ENCODE measurements at places on chromosomes 16 and 17. TPM values are rescaled to one million over a fixed set of nuclear protein-coding genes. Genes with fewer than 3 reads are reported as not detected.

DNA sequence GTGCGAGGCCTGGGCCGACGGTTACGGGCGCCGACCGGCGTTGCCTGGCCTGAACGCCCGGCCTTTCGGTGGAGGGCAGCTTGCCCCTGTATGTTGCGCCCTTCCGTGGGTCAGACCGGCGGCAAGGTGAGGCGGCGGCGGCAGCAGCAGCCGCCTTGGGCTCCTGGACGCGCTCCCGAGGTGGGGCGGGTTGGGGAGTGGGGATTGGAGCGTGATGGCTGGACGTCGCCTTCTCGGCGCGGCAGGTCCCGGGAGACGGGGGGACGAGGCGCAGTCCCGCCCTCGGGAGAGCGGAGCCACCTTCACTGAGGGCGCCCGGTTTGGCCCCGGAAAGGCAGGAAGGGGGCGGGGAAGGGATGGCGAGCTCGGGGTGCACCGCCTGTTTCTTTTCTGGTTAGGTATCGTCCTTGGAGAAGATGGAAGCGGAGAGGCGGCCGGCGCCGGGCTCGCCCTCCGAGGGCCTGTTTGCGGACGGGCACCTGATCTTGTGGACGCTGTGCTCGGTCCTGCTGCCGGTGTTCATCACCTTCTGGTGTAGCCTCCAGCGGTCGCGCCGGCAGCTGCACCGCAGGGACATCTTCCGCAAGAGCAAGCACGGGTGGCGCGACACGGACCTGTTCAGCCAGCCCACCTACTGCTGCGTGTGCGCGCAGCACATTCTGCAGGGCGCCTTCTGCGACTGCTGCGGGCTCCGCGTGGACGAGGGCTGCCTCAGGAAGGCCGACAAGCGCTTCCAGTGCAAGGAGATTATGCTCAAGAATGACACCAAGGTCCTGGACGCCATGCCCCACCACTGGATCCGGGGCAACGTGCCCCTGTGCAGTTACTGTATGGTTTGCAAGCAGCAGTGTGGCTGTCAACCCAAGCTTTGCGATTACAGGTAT is 671 bp downstream of the DGKE start:
- DNase-seq, result peak; percentile 77

Gene PRDM7
- not detected for total RNA-seq

- DNase-seq, result no peak
Measured at GRCh38 chr16:30951750-30952149, 2.9 kb downstream of the ORAI3 start.

DNA sequence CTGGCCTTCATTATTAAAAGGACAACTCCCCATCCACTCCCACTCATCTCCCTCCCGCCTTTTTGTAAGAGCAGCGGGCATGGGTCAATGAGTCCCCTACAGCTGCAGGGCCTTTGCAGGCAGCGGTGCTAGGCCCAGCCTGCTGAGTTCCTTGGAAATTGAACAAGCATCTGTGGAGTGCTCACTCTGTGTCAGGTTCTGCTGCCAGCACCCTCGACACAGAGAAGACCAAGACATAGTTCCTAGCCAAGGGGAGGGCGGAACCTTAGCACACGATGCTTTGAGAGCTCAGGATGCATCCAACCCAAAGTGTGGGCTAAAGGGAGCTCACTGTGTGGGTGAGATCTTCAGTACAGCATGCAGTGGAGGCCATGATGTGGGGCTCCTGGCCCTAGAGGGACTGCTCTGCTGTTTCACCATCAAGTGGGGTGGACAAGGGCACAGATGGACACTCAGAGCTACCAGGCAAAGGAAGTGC is 27.6 kb downstream of the RMI2 start:
- no peak for DNase-seq

DNA sequence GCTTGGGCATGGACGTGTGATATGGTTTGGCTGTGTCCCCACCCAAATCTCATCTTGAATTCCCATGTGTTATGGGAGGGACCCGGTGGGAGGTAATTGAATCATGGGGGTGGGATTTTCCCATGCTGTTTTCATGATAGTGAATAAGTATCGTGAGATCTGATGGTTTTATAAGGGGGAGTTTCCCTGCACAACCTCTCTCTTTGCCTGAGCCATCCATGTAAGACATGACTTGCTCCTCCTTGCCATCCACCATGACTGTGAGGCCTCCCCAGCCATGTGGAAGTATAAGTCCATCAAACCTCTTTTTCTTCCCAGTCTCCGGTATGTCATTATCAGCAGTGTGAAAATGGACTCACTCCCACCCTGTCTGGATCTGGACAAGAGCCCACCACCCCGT is 393.4 kb downstream of the SEC14L1 start:
- DNase-seq, result no peak

- DNase-seq, result peak; percentile 78
Measured at GRCh38 chr16:84672276-84673202, 24.2 kb downstream of the KLHL36 start.

Gene TBC1D3E
- 13.3 TPM for total RNA-seq

DNA sequence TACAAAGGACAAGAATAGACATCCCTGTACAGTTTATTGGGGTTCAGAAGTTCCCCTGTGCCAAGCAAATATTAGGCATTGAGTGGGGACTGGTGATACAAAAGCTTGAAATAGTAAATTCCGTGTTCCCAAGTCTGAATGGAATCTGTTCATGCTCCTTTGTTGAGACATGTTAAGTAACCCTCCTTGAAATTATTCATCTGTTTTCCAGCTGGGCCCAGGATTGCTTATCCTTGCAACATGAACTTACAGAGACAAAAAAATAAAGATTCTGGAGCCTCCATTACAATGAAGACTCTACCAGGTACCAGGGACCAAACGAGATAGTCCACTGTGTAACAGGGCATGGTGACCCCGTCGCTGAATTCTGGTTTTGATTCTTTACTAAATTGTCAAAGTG is 6.1 kb upstream of the CCL8 start:
- no peak for DNase-seq

Gene EMP2
- not detected for total RNA-seq

Gene HES7
- total RNA-seq, result not detected

DNA sequence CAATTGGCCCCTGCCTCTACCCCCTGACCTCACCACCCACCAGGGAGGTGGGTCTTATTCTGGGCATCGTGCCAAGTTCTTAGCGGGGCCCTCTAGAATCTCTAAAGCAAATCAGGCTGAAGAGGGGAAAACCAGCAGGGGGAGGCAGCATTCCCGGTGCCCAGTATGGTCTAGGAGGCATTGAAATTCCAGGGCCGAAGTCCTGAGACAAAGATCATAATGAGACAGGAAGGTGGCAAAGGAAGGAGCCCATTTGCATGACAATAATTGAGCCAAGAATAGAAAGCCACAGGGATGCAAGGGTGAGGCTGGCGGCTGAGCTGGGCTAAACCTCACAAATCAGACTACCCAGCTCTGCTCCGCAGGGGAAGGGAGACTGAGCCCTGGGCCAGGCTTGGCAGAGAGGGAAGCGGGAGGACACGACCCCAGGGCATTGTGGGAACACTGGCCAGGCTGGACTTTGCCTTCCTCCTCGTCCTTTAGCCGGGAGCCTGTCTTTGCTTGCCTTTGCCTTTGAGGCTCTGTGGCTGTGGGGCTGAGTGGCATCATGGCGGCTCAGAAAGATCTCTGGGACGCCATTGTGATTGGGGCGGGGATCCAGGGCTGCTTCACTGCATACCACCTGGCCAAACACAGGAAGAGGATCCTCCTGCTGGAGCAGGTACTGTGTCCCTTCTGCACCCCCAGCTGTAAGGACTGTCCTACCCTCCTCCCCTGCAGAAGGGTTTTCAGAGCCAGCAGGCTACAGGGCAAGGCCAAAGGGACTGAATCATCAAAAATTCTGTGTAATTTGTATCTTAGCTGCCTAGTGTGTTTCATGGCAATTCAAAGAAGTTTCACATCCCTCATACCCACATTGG is at the start of gene PIPOX:
Gene PIPOX (plus strand): TSS at position 463 of the 860 bp plus-strand sequence. CDS start 85 bp downstream, at position 548.
- no peak for DNase-seq

DNA sequence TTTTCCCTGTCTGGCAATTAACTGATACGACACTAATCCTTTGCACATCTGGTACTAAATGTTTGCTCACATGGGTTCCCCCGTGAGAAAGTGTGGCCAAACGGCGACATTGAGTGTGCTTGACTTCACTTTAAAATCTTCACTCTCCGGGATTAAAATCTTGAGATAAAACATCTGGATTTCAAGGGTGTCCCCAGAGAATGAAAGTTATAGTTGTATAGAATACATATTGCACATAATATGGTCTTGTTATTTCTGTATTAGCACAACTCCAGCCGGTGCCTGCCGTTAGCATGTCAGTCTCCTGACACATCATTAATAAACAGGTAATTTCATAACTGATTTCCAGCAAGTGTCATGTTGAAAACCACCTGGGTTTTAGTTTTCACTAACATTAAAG is 749.0 kb upstream of the SOX9 start:
- no peak for DNase-seq

- DNase-seq, result no peak
Measured at GRCh38 chr16:77787452-77787851, 912 bp upstream of the VAT1L start.

DNA sequence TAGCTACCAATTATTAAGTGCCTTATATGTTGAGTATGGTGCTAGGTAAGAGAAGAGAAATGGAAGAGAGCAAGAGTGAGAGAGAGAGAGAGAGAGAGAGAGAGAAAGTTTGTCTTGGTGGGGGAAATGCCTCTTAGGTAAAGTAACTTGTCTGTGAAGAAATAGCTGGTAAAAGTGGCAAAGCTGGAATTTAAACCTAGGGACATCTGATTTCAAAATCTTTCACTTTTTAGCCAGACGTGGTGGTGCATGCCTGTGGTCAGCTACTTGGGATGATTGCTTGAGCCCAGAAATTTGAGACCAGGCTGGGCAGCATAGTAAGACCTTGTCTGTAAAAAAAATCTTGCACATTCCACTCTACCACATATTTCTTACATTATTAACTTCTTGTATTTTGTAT is 23.0 kb upstream of the CDR2 start:
- no peak for DNase-seq

DNA sequence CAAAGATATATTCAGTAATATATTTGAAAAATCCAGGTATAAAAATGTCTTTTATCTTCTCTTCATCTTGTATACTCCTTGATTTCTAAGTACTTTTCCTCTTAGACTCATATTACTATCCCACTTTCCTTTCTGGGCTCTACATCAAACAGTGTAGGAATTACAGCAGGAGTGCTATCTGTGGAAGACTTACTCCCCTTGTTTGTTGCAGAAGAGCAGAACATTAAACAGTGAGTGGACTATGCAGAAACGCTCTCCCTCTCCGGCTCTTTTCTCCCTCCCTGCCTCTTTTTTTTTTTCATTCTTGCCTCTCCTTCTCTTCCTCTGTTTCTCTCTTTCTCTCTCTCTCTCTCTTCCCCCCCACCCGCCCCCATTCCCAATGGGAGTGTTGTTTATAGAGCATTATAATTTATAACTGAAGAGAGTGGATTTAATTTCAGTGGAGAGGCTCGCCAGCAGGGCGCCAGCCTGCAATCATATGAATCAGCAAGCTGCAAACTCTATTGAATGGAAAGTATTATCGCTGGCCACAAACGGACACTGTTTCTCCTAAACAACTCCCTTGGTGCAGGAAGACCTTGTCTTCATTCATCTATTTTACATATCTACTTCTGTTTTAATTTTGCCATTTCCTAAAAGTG is 242.3 kb upstream of the TBX2 start:
- no peak for DNase-seq

Gene ABCC3
- not detected for total RNA-seq

GRCh38 chr17:74452033-74452840 is 14.2 kb upstream of the CD300A start:
- no peak for DNase-seq

DNA sequence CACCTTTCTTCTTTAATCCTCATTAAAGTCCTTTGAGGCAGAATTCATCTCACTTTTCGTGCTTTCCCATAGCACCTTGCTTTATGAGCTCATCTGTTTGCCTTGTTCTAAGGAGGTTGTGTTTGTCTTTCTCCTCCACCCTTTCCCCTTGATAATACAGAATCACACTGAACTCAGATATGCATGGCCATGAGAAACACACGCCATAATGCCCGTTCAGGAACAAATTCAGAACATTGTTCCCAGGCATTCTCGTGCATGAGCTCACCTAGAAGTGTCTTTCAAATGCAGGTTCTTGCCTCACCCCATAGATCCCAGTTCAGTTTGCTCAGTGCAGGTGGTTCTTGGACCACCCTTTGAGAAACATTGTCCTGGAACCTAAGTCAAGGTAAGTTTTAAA is 71.1 kb downstream of the TMEM114 start:
- no peak for DNase-seq

DNA sequence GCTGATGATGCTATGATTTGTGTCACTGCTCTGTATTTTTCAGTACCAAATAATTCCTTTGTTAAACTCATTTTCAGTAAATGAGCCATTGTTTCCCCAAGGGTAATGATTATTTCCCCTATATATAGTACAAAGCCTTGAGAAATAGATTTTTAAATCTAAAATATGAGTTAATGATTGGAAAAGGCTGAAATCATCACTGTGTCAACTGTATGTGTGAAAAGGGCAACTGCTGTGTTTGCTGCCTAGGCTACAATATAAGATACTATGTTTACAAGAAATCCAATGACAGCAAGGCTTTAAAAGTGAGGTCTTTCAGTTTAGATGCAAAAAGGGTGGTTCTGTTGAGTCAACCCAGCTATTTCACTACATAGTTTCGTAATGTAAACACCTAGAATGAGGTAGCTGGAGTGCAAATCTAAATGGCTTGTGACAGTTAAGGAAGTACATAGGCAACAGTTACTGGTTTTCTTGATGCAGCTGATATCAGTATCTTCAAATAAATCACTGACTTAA is 15.3 kb downstream of the NLK start:
- no peak for DNase-seq

Gene IGF2BP1
- total RNA-seq, result not detected

- DNase-seq, result no peak
Measured at GRCh38 chr16:88894681-88895300, 28.3 kb upstream of the PABPN1L start.

Gene BLMH
- 97.5 TPM for total RNA-seq

DNA sequence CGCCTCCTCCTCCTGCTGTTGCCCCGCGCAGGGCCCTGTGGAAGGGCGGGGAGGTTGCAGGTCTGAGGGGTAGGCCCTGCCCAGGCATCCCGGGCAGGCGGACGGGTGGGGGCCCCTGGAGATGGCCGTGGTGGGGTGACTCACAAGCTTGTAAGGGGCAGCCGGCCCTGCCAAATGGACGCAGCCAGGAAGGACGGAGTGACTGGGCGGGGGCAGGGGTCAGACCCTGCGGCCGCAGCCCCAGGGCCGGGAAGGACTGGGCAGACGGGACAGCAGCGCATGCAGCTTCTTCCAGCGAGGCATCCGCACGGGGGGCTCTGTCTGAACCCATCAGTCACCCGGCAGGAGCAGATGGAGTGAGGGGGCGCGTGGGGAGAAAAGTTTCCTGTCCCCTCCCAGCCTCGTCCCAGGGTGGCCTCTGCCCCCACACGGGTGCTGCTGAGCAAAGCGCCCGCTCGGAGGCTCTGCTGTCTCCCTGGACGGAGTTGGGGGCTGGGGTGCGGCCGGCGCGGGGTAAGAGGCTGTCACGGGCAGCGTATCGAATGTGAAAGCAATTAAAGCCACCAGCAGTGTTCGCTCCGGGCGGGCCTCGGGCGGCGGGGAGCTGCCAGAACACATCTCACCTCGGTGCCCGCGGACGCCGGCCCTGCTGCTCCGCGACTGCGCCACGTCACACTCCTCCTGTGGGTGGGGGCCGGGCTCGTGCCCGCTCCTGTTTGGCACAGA is 5.4 kb upstream of the PRR35 start:
- no peak for DNase-seq

- no peak for DNase-seq
Measured at GRCh38 chr17:3727041-3727440, 3.3 kb downstream of the HASPIN start.
